Esophagus squamous epithelium (tissue), 5 donors: ENCODE measurements at places on chromosomes 4 and X.

- no peak for DNase-seq
Observed at GRCh38 chrX:30981968-30982367, 89.9 kb downstream of the FTHL17 start.

GRCh38 chr4:65170768-65171514 lies 499.3 kb downstream of the EPHA5 start:
- no peak for DNase-seq

DNA sequence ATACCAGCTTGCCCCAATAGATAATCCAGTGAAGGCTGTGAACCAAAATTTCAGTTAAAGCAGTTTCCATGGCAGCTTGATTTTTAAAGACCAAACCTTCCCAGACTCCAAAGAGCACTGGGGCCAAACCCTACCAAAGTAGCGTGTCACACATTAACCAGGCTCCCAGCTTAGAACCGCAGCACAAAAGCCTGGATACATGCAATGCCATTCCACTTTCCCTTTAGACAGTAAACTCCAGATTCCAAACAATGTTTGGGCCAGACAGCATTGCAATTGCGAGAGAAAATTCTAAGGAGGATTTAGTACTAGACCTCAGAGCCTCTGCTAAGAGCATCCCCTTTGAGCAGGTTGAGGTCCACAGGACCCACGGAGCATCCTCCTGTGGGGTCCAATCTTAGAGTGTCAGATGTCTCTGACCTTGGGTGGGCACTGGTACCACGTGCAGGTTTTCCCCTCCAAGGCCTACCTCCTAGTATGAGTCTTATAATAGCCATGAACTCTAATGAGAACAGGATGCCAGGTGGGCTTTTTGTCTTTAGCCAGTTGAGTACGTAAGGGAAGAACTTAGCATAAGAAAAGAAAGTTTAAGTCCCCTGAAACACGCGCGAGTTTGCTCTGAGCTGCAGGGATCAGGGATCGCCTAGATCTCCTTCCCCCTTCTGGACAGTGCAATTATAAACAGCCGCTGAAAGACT lies 38.8 kb downstream of the MGARP start:
- no peak for DNase-seq

DNA sequence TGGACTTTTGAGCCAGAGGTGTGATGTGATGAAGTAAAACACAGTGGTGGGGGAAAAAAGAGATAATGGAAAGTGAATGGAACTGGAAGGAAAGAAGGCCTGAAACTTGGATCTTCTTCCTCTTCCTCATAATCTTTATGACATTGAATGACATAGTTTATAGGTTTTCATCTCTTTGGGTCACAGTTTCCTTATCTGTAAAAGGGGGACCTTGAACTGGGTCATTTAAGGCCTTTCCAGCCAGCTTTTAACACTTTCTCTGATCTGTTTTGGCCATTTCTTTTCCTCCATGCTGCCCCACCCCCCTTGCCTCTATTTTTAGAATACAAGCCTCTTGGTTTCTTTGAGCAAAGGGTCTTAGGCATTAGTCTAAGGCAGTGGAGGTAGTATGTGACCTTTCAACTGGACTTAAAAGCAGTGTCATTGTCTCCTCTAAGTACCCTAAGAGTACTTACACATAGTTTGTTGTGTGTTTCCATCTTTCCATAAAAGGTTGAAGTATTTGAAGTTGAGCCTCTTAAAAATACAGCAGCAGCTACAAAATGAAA lies 7.8 kb downstream of the CPEB2 start:
- no peak for DNase-seq
